ENCODE measurements at places on chromosomes 4 and X. TPM values are rescaled to one million over a fixed set of nuclear protein-coding genes. Genes with fewer than 3 reads are reported as not detected.

- DNase-seq = no peak
Observed at GRCh38 chr4:44861756-44862155, 135.4 kb upstream of the GNPDA2 start.

DNA sequence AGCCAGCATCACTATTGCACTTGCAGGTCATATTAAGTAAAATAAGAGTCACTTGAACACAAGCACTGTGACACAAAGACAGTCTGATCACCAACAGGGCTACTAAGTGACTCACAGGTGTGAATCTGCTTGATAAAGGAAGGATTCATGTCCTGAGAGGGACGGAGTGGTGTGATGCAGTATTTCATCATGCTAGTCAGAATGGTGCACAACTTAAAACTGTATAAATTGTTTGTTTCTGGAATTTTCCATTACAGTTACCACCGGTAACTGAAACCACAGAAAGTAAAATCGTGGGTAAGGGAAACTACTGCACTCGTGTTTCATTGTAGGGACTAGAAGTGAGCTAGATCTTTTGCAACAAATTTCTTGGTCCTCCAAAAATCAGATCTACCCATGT lies 109.7 kb downstream of the ELOVL6 start:
- DNase-seq = no peak

The NMU gene
- 0.80 TPM for total RNA-seq

The SPANXD gene
- total RNA-seq = not detected

- DNase-seq = no peak
Observed at GRCh38 chrX:112669824-112670223, 9.9 kb downstream of the LHFPL1 start.

DNA sequence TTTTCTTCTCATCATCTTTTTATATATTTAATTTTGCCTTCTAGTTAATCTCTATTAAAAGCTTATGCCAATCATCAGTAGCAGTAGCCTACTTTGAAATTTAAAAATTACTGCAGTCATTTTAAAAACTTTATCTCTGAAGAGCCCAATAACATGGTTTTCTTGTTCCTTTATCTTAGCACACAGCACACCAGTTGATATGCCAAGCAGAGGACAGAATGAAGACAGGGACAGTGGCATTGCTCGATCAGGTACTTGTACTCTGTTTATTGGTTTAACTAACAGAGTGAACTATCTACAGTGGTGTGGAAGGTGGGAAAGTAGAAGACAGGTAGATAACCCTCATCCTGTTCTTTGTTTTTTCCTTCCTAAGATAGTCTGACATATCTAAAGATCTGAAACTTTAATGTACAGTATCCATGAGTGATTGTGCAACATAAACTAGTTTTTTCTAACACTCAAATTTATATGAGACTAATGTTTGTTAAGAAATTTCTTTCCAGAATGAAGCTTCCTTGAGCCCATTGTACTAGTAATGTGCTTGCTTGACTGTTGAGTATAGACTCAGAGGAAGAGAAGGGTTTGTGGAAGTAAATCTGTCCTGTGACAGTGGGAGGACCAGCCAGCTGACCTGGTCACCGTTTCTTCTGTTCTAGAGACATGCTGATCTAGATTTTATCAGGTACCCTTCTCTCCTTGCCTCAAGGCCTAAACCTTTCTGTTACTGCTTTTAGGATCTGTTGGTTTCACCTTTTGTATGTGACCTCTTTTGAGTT lies 66.6 kb downstream of the FNIP2 start:
- DNase-seq = no peak

- no peak for DNase-seq
Observed at GRCh38 chr4:169807934-169808509, 50.3 kb upstream of the HPF1 start.

DNA sequence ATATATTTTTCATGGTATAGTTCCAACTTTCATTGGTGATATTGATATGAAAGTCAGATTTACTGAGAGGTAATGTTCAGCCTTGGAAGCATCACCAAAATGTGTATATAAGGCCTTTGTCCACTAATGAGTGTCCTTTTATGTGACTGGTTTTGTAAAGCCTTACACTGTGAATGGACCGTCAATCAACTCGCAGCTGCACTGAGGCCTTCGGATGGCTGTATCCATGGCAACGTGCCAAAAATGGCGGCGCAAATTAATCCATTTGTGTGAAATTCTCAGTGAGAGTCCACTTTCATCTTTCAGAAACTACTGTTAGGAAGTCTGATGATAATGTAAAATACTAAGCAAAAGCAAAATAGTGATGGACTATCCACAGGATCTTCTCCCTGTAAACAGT lies 131.7 kb downstream of the SPCS3 start:
- DNase-seq = no peak

The RAB40A gene
- total RNA-seq = 0.45 TPM

- DNase-seq = no peak
Observed at GRCh38 chrX:86103061-86103460, 45.2 kb upstream of the DACH2 start.

The TSPAN7 gene
- total RNA-seq = 0.56 TPM

- DNase-seq = no peak
Observed at GRCh38 chr4:40850496-40850895, 100.7 kb downstream of the NSUN7 start.

The DIPK2B gene
- not detected for total RNA-seq

The LRBA gene
- 41.9 TPM for total RNA-seq

- no peak for DNase-seq
Observed at GRCh38 chr4:159137176-159137575, 34.3 kb downstream of the RAPGEF2 start.

DNA sequence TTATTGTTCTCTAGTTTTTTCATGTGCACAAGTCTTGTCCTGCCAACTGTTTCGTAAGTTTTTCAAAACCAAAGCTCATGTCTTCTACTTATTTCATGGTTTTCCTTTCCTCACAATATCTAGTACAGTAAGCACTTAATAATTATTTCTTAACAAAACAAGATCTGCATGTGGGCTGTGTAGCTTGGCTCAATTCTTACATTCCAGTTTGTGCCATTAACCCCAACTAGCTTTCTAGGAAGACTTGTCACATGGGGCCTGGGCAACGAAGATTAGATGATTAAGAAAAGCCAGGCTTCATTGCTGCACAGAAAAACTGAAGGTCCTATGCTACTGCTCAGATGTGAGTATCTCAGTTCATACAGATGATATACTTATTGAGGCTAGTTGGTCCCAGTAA lies 155.3 kb upstream of the TEX13A start:
- DNase-seq = no peak

The PPEF2 gene
- total RNA-seq = not detected

DNA sequence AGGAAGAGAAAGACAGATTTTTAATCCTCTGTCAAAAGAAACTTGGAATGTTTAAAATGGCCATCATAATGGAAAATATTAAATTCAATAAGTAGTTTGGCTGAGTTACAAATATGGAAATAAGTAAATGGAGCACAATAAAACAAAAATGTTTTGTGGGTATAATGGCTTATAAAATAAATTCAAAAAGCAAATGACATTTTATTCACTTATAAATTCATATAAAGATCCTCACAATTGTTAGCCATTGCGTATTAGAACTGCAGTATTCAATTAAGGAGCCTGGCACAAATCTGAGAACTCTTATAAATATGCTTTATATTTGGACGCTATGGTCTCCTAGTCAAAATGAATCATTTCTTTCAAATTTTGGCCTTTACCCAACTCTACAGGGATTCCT lies 339.0 kb upstream of the PABPC4L start:
- DNase-seq = no peak

The SUPT20HL1 gene
- total RNA-seq = not detected

The NAP1L2 gene
- 0.87 TPM for total RNA-seq

DNA sequence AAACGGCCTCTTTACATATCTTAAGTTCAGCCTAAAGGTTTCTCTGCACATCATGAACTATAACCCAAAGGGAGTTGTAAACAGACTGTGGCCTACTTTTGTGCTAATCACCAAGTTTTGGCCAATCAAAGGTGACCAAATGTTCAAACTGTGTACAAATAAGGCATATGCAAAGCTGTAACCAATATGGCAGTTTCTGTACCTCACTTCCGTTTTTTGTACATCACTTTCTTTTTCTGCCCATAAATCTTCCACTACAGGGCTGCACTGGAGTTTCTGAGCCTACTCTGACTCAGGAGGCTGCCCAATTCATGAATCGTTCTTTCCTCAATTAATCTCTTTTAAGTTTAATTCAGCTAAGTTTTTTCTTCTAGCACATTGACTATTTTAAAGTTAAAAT lies 318.7 kb downstream of the SLC7A11 start:
- no peak for DNase-seq

- no peak for DNase-seq
Observed at GRCh38 chr4:117984366-117984680, 50.0 kb upstream of the NDST3 start.

GRCh38 chrX:103756736-103757135 lies 19.9 kb upstream of the PLP1 start:
- DNase-seq = no peak

The PCDH10 gene
- 30.5 TPM for total RNA-seq

The TLR3 gene
- 7.9 TPM for total RNA-seq

The CXCL11 gene
- not detected for total RNA-seq

DNA sequence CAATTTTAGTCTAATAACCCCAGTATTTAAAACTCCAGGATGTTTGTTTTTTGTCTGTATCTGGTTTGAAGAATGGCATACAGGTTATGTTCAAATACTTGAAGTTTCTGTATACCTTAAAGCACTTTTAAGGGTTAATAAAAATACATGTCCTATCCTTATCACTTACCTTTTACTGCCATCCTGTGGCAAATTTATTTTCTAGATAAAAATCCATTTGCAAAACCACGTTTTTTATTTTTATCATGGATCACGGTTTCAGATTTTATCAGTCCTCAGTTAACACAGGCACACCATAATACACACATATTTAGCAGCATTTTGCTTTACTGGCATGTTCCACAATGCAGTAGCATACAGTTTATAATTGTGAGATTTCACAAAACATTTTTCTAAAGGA lies 113.3 kb upstream of the H2AZ1 start:
- DNase-seq = no peak
